CD4-positive, alpha-beta T cell treated with Interleukin-21 for 1 hour (primary cell): ENCODE measurements at places on chromosomes 11 and 22.

DNA sequence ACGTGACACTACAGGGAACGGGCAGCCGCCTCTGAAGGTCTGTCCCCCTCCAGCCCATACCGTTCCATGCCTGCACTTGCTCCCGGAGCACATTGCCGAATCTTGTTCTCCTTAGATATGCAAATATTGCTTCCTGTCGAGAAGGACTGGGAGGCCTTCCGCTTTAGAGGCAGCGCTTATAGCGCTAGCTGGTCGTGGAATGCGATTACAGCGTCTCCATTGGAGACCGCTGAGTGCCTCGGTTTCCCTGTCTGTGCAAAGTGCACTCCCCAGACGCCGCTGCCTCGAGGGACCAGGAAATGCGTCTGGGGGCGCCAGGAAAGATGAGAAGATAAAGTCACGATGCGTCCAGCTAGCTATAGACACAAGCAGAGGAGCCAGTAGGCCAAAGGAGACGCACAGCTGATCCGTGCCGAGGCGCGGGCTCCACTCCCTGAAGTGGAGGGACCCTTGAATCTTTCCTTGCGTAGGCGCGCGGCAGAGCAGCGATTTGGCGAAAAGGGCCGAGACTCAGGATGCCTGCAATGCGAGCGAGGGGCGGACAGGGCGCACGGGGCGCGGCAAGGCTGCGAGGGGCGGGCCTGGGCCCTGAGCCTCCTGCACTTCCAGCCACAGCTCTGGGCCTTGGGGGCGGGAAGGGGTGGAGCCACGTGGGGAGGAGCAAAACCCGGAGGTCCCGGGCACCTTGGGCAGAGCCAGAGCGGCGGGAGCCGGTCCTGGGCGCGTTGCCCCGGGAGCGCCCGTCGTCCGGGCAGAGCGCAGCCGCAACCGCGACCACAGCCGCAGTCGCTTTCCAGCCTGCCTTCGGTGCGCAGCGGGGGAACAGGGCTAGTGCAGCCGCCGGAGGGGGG is at the start of gene RASSF10:
Gene RASSF10, plus strand, starts transcription at position 692 of the 851 bp plus-strand sequence. CDS start 261 bp downstream, outside the sequence.
- no peak for DNase-seq

DNA sequence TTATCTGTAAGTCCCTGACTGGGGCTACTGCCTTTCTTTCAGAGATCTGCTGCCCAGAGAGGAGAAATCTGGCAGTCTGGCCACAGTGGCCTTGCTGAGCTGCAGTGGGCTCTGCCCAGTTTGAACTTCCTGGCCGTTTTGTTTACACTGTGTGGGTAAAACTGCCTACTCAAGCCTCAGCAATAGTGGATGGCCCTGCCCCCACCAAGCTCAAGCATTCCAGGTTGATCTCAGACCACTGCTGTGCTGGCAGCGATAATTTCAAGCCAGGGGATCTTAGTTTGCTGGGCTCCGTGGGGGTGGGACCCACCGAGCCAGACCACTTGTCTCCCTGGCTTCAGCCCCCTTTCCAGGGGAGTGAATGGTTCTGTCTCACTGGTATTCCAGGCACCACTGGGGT is 117.5 kb downstream of the TRPC6 start:
- no peak for DNase-seq

- no peak for DNase-seq
Observed at GRCh38 chr11:19237813-19238212, 2.9 kb downstream of the E2F8 start.

DNA sequence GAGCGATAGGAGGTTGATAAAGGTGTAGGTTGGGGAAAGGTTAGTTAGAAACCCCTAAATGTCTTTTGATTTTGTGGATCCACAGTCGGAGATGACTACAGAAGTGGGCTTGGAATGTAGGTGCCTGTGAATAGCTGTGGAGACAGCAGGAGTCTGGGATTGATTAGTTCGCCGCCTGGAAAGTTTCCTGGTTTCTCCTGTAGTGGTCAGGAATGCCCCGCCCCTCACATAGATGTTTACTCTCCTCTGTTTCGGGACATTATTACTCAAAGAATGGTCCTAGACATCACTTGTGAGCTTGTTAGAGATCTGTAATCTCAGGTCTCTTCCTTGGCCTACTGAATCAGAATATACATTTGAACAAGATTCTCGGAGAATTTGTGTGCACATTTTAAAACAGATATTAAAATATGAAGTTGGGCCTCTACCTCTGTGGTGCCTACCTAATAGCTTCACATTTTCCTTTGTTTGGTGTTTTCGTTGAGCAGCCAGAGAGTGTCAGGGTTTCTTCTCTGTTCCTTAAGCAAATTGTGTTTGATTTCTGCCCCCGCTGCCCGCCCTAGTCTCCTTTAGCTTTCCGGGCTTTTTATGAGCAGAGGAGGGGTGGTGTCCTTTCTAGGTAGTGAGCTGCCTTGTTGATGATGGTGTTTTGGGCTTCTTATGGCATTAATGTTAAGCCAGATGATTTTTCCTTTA is 89.4 kb downstream of the PPP6R3 start:
- DNase-seq: no peak

- no peak for DNase-seq
Observed at GRCh38 chr11:126891556-126892217, 108.9 kb downstream of the KIRREL3 start.

DNA sequence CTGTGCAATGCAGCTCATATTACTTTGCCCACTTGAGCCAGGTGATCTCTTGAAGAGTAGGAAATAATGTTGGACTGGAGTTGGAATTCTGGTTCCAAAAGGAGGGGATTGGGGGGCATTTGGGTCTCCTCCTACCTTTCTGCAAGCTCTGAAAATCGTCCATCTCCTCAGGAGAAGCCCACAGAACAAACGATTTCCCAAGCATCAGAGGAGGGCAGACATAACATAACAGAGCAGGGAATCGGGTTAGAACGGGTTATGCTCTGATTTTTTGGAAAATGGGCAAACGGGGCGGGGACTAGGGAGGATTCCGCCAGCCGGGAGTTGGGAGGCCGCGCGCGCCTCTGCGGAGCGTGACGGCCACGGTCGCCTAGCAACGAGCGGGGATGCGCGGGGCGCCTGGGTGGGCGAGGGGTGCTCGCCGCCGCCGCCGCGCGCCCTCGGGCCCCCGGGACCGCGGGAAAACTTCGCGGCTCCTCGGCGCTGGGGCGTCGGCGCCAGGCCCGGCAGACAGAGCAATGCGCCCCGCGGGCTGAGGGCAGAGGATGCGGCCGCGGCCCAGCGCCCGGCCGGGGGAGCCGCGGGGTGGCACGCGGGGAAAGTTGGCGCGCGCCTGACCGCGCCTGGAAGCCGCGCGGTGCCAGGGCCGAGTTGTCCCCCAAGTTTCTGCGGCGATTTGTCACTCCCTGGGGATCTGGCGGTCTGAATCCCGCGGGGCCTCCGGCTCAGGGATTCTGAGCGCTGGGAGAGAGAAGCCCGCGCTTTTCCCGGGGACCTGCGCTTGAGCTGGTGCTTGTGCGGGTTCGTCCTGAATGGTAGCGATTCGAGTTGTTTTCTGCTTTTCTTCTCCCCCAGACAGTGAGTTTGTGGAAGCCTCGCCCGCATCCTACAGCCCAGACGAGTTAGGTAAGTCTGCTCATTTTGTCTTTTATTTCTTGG is 27.8 kb upstream of the AMOTL1 start:
- no peak for DNase-seq

DNA sequence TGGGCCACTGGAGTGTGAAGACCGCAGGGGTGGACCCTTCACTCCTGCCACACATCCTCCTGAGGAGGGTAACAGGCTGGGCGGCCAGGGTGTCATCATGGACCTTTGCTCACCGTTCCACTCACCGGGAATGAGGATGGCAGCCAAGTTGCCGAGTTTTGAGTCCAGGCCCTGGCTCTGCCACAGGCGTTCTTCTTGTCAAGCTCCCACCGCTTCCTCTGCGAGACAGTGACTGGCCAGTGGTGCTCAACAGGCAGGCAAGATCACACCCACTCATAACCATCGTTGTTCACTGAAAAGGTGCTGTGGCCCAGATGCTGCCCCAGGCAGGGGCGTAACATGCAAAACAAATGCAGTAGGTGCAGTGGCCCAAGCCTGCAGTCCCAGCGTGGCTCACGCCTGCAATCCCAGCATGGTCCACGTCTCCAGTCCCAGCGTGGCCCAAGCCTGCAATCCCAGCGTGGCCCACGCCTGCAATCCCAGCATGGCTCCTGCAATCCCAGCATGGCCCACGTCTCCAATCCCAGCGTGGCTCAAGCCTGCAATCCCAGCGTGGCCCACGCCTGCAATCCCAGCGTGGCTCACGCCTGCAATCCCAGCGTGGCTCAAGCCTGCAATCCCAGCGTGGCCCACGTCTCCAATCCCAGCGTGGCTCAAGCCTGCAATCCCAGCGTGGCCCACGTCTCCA is 5.0 kb upstream of the PANX2 start:
- no peak for DNase-seq

DNA sequence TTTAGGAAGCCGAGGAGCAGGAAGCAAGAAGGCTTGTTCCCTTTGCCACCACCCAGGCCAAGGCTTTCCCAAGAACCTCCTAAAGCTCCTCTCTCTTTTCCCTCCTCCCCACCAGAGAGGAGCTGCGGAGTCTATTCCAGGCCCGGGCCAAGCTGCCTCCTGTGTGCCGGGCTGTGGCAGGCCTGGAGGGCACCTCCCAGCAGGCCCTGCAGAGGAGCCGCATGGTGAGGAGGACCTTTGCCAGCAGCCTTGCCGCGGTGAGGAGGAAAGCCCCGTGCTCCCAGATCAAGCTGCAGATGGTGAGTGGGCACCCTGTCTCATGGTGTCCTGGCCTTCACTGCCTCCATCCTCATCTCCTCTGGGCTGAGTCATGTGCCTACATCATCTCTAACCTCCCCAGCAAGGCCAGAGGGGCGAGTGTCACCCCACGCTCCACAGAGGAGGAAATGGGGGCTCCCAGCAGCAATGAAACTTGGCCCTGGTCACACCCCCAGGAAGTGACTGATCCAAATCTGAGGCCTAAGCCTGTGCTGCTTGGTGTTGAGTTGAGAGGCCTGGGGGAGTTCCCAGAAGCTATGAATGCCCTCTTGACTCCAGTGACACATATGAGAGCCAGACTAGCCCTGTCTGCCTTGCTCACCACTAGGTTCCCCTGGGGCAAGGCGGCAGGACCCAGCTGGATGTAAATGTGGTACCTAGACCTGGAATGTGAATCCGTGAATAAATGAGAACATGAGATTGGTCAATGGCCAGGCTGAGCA is 104.2 kb downstream of the MYO18B start:
- no peak for DNase-seq

DNA sequence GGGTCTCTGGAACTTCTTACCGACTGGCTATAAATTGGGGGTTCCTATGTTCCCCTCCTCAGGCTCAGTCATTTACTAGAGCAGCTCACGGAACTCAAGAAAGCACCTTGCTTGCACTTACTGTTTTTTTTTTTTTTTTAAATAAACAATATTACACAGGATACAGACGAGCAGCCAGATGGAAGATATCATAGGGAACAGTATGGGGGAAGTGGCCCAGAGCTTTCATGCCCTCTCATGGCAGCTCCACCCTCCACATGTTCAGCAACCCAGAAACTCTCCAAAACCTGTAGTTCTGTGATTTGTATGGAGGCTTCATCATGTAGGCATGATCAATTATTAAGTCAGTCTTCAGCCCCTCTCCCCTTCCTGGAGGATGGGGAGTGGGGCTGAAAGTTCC is 7.5 kb downstream of the UVRAG start:
- DNase-seq: no peak

DNA sequence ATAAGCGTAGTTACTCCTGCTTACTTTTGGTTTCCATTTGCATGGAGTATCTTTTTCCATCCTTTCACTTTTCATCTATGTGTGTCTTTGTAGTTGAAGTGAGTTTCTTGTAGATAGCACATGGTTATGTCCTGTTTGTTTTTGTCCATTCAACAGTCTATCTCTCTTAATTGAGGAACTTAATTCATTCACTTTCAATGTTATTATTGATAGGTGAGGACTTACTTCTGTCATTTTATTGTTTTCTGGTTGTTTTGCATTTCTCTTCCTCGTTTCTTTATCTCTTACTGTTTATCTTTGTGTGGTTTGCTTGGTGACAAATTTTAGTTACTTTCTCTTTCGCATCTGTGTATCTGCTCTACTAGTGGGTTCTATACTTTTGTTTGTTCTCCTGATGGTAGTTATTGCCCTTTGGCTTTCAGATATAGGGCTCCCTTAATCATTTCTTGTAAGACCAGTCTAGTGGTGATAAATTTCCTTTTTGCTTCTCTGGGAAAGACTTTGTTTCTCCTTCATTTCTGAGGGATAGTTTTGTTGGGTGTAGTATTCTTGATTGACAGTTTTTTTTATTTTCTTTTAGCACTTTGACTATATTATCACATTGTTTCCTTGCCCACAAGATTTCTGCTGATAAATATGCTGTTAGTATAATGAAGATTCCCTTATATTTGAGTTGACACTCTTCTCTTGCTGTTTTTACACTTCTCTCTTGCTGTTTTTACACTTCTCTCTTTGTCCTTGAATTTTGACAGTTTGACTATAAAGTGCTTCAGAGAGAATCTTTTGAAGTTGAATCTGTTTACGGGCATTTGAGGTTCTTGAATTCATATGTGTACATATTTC is 9.0 kb upstream of the RAG1 start:
- DNase-seq: peak; percentile 36

GRCh38 chr22:22450343-22450839 is 58.2 kb downstream of the ZNF280B start:
- DNase-seq: peak; percentile 6

DNA sequence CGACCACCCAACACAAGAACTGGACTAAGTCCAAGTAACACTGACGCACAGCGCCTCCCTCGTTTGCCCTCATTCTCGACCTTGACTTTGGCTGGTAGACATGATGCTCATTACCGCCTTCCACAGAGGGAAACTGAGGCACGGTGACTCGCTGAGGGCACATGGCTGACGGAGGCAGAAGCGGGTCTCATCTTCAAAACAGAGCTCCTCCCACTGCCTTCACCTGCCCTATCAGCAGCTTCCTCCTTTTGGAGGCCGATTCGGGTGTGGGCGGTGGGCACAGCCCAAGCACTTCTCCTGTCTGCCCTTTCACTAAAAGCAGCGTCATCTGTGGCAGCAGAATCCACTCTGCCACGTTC is 2.0 kb upstream of the KMT5B start:
- no peak for DNase-seq

- DNase-seq: no peak
Observed at GRCh38 chr22:35903571-35904335, 124.9 kb downstream of the RBFOX2 start.

DNA sequence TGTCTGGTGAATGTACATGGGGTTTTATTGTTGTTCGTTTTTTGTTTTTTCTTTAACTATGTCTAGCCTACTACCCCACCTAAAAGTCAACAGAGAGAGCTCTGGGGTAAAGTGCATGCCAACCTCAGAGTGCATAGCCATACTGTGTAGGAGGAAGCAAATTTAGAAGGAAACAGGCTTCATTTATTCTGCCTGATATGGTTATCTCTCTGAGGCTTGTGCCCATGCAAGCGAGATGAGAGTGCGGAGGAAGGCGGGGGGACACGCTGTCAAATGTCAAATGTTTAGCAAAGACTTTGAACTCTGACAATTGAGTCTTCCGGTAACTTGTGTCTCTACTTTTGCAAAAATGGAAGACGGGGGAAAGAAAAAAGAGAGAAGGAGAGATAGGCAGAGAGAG is 295.5 kb downstream of the ETS1 start:
- peak; percentile 75 for DNase-seq

DNA sequence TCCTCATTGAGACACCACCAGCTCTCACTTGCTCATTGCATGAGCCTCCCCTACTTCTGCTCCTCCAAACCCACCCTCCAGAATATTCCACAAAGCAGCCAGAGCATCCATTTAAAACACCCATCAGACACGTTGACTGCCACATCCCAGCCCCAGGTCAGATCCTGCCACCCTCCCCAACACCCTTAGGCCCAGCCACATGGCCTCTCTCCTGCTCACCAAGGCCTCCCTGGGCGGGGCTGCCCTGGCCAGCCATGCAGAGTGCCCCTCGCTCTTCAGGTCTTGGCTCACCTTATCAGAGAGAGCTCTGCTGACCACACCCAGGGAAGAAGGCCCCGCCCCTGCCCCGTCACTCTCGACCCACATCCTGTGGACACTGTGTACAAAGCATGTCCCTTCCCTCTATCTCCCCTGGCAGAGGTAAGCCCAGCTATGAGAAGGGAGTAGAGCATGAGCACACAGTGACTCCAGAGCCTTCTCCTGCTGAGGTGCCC is 106.8 kb downstream of the MICAL3 start:
- DNase-seq: no peak
